NCI-H187 (cell line): ENCODE measurements at places on chromosomes 16 and 17.

GRCh38 chr17:53135969-53136368 lies 686.8 kb upstream of the KIF2B start:
- DNase-seq, result no peak

DNA sequence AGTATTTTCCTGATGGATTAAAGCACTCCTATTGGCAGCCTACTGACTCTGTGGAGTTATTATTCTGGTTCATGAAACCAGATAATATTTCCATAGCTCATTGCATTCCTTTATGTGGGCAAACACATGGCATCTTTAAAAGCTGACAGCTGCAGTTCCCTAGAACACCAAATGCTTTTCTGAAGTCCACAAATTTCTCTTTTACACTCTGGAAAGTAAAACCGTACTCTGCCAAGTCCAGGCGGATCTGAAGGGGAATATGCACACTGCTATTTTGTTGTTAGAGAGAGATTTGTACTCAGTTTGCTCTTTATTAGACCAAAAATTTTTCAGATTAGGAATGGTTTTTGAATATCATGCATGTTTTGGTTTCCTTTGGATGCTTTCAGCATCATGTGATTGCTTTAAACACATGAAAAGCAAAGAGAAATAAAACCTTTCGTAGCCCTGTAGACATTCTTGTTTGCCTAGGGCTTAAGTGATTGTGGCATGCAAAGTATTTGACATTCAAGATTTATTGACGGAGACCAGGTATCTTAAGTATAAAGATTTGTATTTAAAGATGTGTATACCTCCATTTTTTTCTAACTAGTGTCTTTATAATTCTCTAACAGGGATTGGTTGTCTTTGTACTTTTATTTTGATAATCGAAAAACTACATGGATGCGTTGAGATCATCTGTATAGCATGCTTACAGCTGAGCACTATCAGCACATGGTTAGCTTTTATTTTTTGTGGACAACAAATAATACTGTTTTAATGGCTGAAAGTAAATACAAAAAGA lies 19.5 kb downstream of the SEC14L1 start:
- no peak for DNase-seq

GRCh38 chr17:30000001-30000754 lies 58.7 kb downstream of the EFCAB5 start:
- no peak for DNase-seq

- DNase-seq, result no peak
These were observed 192.4 kb downstream of the SEC14L1 start for GRCh38 chr17:77332981-77333685.

- no peak for DNase-seq
These were observed 406.0 kb upstream of the MAF start for GRCh38 chr16:80006241-80007215.

DNA sequence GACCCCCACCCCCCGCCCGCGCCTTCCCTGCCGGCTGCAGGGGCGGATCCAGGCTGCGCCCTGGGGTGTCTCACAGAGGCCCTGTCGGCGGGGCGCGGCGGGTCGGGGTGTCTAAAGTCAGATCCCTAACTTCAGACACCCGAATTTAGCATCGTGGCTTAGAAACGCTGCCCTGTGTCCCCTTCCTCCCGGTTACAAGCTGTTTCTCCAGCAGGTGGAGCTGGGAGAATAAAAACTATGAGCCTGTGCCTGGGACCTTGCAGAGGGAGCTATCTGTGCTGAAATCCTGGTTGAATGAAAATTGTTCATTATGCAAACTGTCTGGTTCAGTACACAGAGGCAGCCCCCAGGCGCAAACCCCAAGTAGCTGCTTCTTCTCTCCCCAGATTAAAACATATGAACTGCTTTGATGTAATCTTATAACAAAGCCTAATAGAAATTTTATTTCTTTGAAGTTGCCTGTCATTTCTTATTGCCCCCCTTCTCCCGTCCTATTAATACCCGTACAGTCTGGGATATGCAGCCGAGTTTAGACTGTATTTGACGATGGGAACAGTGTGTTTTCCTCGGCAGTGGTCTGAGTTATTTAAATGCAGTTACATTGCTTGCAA lies 79.0 kb downstream of the RPA1 start:
- no peak for DNase-seq
